ENCODE measurements at places on chromosomes 11 and 22.

GRCh38 chr22:23496445-23496833, 83.7 kb downstream of the IGLL1 start:
- DNase-seq: no peak

DNA sequence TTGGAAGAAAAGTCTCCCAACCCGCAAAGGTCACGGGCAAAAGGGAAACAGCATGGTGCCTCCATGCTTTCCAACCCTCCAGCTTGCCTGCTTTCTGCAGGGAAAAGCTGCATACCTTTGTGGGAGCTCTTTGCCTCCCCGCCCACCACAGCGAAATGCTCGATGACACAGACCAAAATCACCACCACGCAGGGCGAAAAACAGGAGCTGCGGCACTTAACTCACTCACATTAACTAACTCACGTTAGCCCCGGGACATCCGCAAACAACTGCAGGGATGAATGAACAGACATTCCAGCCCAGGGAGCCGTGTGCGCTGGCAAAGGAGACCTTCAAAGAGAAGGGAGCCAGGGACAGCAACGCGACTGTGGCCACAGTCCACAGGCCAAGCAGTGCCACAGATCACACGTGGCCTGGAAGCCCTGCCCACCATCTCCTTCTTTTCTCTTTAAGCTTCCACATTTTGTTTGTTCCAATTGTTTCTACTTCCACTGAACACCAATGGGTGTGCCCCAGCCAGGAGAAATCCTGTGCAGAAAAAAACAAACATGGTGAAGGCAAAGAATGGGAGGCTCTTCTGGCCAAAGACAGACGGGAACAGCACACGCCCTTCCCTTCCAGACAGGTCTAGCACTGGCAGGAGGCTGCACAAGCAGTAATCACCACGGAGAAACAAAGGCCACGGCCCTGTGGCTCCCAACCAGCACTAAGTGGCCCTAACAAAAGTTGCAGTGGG, 39.3 kb downstream of the DUSP8 start:
- DNase-seq: no peak

- DNase-seq: no peak
Observed at GRCh38 chr11:44775985-44776446, 49.3 kb downstream of the TSPAN18 start.

GRCh38 chr11:21429401-21429800, 760.0 kb downstream of the NELL1 start:
- DNase-seq: no peak

Data from DMS 273 treated with DMSO at 0.1 percent for 48 hours (cell line).